DND-41 (cell line): ENCODE measurements at places on chromosomes 5 and 9.

DNA sequence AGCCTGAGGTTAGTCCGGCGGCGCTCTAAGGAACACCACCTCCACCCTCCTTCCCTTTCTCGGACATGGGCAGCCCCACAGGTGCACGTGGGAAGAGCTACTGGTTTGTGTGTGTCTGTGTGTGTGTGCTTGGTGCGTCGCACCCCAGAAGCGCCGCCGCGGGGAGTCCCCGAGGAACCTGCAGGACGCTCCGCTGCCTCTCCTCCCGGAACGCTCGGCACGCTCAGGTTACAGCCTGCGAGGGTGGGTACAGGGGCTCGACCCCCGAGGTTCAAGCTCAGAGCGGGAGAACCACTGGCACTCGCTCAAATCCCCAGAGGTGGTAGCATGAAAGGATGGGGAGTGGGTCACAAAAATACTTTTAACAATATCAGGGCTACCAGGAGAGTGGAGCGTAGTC lies 2.0 kb downstream of the ASTN2 start:
- H3K27me3 ChIP-seq, result no peaks in the 10 kb centered on the region
- no peak overlapping the region for H3K27ac ChIP-seq
- DNase-seq, result no peak
- no peak overlapping the region for H3K4me3 ChIP-seq
- H3K4me1 ChIP-seq, result no peaks in the 10 kb centered on the region
- H3K36me3 ChIP-seq, result no peaks in the 10 kb centered on the region

GRCh38 chr9:114034661-114035062 lies 43.4 kb downstream of the AMBP start:
- H3K36me3 ChIP-seq, result no peaks in the 10 kb centered on the region
- H3K4me1 ChIP-seq, result no peaks in the 10 kb centered on the region
- H3K27me3 ChIP-seq, result no peaks in the 10 kb centered on the region
- no peak for DNase-seq

DNA sequence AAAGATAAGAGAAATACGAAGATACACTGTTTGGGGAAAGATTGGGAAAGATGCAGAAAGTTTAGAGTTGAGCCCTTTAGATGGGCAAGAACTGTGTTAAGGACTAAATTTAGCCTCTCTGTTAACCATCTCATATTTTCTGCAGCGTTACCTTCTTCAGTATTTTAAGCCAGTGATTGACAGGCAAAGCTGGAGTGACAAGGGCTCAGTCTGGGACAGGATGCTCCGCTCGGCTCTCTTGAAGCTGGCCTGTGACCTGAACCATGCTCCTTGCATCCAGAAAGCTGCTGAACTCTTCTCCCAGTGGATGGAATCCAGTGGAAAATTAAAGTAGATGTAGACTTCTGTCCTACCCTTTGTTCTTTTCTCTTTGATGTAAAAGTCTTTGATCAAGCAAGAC lies 26.4 kb upstream of the LNPEP start:
- DNase-seq, result no peak
- no peaks in the 10 kb centered on the region for H3K27me3 ChIP-seq
- H3K27ac ChIP-seq, result no peak overlapping the region

DNA sequence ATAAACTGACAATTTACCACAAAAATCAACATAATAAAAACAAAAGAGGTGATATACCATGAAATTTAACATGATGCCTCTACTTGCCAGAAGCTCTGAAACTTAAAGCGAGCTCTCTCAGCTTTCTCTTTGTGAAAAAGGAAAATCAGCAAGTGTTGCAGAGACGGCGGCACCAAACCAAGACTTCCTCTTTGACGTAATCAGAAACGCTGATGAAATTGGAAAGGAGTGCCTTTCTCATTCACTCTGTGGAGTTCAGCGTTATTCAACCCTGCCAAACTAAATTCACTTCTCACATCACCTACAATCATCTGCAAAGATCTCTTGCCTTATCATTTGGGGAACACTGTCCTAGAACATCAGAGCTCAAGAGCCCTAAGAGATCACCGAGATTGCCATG lies 32.2 kb downstream of the ANXA6 start:
- DNase-seq, result no peak
- H3K4me1 ChIP-seq, result peaks cover 35% of the 10 kb centered on the region
- peaks cover 90% of the 10 kb centered on the region for H3K36me3 ChIP-seq
- no peak overlapping the region for H3K4me3 ChIP-seq
- H3K27me3 ChIP-seq, result no peaks in the 10 kb centered on the region

GRCh38 chr9:761176-761792 lies 80.2 kb upstream of the DMRT1 start:
- no peak for DNase-seq
- no peak overlapping the region for H3K4me3 ChIP-seq
- H3K27ac ChIP-seq, result no peak overlapping the region

GRCh38 chr9:135139366-135139959 lies 52.0 kb downstream of the OLFM1 start:
- H3K4me3 ChIP-seq, result no peak overlapping the region
- H3K27me3 ChIP-seq, result no peaks in the 10 kb centered on the region
- H3K27ac ChIP-seq, result no peak overlapping the region
- no peaks in the 10 kb centered on the region for H3K36me3 ChIP-seq
- no peak for DNase-seq

DNA sequence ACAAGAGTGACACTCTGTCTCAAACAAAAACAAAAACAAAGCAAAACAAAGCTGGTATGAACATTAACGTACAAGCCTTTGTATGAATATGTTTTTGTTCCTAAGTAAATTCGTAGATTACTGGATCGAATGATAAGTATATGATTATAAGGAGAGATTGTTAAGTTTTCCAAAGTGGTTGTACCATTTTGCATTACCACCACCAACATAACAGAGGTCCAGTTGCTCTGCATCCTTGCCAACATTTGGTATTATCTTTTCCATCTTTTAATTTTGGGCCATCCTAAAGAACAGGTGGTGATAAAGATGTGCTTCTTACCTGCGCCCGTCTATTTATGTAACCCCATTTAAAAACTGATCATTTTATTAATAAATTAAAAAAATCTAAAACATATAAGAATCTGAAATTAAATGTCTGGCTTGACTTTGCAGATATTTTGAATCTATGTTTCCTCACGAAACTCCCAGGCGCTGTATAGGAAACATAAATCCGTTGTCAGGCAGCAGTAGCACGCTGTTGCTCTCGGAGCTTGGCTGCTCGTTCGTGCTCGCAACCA lies 593 bp upstream of the NAA35 start:
- peaks cover 25% of the 10 kb centered on the region for H3K36me3 ChIP-seq
- H3K27me3 ChIP-seq, result no peaks in the 10 kb centered on the region
- H3K4me1 ChIP-seq, result peaks cover 45% of the 10 kb centered on the region
- DNase-seq, result no peak

GRCh38 chr5:14665949-14666348 lies 1.4 kb downstream of the OTULIN start:
- peak overlapping the region; percentile 80 for H3K4me3 ChIP-seq
- peak; percentile 61 for DNase-seq
- no peaks in the 10 kb centered on the region for H3K27me3 ChIP-seq
- peaks cover 50% of the 10 kb centered on the region for H3K4me1 ChIP-seq
- H3K36me3 ChIP-seq, result peaks cover 20% of the 10 kb centered on the region; the same call in 1 of the 2 replicates

GRCh38 chr5:178505639-178506407 lies 84.4 kb downstream of the COL23A1 start:
- no peaks in the 10 kb centered on the region for H3K4me1 ChIP-seq
- DNase-seq, result no peak
- no peak overlapping the region for H3K4me3 ChIP-seq

- no peaks in the 10 kb centered on the region for H3K36me3 ChIP-seq
- DNase-seq, result no peak
- H3K27me3 ChIP-seq, result no peaks in the 10 kb centered on the region
- H3K4me1 ChIP-seq, result no peaks in the 10 kb centered on the region
- no peak overlapping the region for H3K27ac ChIP-seq
Observed at GRCh38 chr9:89795538-89796195, 190.9 kb downstream of the GADD45G start.

- H3K36me3 ChIP-seq, result no peaks in the 10 kb centered on the region
- no peaks in the 10 kb centered on the region for H3K27me3 ChIP-seq
- DNase-seq, result no peak
- no peak overlapping the region for H3K27ac ChIP-seq
- H3K4me1 ChIP-seq, result no peaks in the 10 kb centered on the region
- H3K4me3 ChIP-seq, result no peak overlapping the region
Observed at GRCh38 chr9:20419533-20419932, 202.8 kb downstream of the MLLT3 start.

DNA sequence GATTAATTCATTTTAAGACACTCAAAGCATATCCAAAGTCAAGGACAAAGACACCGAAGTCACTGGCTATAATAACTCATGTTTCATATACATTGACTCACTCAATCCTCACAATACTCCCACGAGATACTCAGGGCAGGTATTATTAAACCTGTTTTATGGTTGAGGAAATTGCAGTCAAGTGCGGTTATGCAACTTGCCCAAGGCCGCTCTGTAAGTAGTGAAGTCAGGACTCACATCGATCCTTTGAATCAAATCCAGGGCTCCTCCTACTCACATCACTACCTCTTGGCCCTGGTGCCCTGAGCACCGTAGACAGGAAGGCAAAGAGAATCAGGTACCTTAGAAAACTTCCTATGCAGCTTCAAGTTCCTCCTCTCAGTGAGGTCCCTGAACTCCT lies 87.8 kb upstream of the APC start:
- no peaks in the 10 kb centered on the region for H3K36me3 ChIP-seq
- H3K4me1 ChIP-seq, result no peaks in the 10 kb centered on the region
- H3K4me3 ChIP-seq, result no peak overlapping the region
- no peaks in the 10 kb centered on the region for H3K27me3 ChIP-seq
- no peak overlapping the region for H3K27ac ChIP-seq
- DNase-seq, result no peak
